ENCODE measurements at places on chromosomes 16 and 17.

DNA sequence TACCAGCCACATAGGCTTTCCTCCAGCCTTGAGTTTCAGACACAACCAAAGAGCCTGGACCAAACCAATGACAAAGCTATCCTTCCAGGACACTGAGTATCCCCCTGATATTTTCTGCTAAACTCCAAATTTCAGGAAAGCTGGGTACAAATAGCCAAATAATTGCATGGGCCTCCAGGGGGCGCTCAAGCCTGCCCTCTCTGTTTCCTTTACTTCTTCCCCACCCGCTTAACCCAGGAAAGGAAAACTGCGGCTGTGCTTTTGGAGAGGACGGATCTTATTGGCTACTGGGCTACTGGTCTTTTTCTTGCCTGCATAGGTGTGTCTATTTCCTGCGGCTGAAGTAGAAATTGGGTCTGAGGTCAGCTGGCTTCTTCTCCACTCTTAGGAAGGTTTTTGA, 30.1 kb downstream of the GNGT2 start:
- DNase-seq = peak; percentile 87

GRCh38 chr17:69363488-69364210, 36.7 kb upstream of the ABCA5 start:
- no peak for DNase-seq

DNA sequence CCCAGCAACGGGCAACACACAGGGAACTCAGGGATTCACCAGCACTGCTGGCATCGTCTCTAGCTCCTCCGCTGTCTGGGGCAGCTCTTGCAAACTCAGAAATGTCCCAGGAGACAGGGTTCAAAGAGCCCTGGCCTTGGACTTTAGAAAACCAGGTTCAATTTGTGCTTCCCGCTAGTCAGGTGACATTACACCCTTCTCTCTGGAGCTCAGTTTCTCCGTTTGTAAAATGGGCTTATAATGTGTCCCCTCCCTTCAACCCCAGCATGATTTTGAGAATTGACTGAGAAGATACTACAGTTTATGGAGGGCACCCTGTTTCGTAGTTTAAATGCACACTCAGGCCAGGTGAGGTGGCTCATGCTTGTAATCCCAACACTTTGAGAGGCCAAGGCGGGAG, 1.9 kb upstream of the MYCBPAP start:
- no peak for DNase-seq

DNA sequence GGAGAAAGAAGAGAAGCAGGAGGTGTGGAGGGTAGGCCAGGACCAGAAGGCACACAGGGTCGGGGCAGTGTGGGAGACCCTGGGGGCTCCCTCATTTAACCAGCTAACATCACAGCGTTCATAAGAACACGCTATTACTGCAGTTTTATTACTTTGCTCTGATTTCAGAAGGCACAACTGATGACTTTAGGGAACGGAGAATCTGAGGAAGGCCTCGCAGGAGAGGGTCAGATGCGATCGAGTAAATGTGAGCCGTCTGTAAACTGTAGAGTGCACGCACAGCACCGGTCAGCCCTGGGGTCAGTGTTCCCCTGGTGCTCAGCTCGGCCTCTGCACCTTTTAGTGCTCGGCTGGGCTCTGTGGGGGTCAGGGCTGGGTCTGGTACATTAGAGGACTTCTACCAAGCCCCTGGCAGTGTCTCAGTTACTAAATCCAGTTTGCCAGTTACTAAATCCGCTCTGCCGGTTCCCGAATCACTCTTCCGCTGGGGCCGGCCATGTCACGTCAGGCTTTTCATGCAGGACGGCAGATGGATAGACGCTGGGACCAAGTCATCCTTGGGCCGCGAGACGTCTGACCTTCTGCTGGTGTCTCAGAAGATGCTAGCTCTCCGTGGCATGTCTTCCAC, 325.9 kb downstream of the SEC14L1 start:
- no peak for DNase-seq

- no peak for DNase-seq
Observed at GRCh38 chr16:52827456-52827855, 225.2 kb downstream of the CHD9NB start.

DNA sequence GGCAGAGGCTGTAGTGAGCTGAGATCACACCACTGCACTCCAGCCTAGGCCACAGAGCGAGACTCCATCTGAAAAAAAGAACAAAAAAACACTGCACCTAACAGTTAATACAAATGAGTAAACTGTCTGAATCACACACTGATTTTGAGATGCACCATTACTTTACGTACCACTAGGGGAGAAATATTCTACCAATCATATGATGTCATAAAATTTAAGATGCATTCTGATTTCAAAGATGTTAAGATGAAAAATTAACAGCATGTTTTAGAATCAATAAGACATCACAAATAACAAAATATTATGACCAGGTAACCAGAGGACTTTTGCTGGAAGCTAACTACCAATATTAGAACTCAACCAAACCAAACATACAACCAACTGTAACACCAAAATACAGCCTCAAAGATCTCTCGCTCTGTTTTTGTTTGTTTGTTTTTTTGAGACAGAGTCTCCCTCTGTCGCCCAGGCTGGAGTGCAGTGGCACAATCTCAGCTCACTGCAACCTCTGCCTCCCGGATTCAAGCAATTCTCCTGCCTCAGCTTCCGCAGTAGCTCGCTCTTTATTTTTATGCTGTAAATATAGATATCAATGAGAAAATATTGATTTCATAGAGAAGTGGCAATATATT, 31.6 kb downstream of the GLG1 start:
- DNase-seq = no peak

- DNase-seq = no peak
Observed at GRCh38 chr17:65730711-65731169, 169.3 kb upstream of the AXIN2 start.

Data from A673 (cell line).